ENCODE measurements at places on chromosomes 11 and 22.

DNA sequence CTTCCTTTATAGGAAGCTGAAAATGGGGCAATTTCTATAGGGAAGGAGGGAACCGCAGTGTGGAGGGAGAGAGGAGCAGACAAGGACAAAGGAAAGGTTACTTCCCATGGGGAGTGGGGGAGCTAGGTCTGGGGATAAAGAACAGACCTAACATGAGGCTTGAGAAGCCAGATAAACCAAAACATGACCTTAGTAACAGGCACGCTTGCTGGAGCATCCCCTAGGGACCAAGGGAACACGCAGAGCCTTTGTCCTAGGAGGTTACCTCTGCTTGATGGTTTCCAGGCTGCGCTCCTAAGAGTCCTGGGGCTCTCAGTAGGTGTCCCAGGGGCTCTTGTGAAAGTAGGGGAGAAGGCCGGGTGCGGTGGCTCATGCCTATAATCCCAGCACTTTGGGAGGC is 271.4 kb upstream of the NCAM1 start:
- DNase-seq = no peak

GRCh38 chr22:45290410-45290936 is 5.7 kb downstream of the UPK3A start:
- no peak for DNase-seq

DNA sequence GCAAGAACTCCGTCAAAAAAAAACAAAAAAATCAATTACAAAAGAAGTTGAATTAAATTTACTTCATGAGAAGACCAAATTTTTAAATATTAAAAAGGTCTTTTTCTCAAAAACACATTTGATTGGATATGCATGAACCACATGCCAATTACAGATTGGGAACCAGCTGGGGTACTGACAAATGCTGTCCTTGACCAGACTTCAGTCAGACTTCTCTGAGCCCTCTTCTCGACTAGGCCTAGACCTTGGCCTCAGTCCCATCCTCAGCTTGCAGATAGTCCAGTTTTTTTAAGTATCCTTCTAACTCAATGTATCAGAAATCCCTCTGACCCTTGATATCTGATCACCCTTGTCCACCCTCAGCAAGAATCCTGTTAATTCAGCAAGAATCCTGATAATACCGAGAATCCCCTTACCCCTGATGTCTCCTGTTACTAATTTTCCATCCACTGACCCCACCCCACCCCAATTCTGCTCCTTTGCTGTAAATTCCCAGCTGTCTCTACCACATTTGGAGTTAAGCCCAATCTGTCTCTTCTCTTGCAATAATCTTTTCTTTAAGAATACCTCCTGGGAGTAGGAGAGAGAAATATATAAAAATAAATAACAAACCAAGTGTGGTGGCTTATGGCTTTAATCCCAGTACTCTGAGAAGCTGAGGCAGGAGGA is 30.9 kb downstream of the OR4D9 start:
- DNase-seq = no peak

DNA sequence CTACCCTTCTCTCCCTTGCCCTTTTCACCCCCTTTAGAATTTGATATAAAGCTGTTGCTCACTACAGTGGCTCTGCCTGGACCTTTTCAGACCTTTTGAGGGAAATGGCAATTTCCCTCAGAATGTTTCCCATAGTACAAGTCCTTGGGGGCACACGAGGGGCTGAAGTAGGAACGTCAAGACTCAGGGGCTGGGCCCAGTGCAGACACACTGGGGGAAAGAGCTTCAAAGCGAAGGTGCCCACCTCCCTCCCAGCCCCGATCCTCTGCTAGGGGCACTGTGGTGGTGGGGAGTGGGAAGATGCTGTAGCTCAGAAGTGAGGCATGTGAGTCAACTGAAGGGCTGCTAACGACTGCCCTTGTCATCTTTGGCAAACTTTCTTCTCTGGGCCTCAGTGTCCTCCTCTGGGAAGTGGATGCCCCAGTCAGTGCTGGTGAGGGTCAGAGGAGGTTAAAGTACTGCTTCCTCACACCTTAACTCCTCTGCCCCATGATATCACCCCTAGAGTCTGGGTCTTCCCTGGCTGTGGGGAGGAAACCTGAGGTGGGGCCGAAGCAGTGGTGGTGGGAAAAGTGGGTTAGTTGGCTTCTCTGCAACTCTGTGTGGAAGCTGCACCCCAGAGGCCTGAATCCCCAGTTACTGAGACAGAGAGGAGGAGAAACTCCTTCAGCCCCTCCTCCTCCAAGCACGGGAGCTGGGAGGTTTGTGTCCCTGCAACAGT is 425.3 kb upstream of the B3GAT1 start:
- DNase-seq = no peak

GRCh38 chr11:68569357-68569756 is 108.8 kb downstream of the PPP6R3 start:
- no peak for DNase-seq

DNA sequence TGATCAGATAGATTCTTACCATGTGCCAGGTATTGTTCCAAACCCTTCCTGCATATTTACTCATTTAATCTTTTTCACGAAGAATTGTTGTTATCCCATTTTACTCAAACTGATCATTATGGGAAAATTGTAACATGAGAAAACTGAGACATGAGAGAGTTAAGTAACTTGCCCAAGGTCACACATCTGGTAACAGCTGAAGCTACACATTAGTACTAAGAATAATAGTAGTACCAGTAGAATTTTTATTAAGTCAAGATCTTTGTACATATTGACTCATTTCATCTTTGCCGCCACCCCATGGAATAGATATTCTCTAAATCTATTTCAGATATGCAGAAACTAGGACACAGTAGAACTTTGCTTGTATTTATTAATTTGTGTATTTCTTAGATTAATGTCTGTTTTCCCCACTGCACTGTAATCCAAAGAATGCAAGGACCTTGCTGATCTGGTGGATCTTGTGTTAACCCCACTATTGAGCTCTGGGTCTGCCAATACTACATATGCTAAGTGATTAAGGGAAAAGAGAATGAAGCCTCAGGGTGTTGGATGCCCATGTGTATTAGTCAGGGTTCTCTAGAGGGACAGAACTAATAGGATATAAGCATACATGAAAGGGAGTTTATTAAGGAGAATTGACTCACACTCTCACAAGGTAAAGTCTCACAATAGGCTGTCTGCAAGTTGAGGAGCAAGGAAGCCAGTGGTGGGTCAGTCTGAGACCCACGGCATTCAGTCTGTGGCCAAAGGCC is 72.8 kb downstream of the PARVA start:
- DNase-seq = no peak

- peak; percentile 49 for DNase-seq
Observed at GRCh38 chr22:31490496-31490925, 869 bp upstream of the EIF4ENIF1 start.

DNA sequence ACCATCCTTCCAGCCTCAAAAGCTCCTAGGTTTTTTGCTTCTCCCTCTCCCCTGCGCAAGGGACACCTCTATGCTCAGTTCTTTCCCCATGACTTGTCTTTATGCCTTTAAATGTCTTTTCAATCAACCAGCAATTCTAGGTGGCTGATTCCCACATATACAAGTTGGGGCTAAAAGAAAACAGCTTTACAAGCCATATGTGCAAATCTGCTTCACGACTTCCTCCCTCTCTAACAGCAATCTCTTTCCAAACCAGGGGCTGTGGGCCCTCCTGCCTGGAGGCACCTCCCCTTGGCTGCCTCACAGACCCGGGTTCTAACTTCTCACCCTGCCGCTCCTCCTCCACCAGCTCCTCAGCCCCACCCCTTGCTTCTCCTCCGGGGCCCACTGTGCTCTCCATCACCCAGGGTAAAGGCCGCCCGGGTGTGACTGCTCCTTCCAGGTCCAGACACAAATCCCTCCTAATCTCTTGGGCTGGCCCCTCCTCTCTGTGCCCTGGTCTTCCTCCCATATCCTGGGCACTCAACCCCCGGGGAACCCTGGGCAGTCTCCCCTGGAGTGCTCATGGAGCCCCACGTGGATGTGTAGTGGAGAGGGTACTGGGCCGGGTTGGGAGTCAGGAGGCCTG is 14.1 kb downstream of the TMPRSS13 start:
- DNase-seq = no peak

- DNase-seq = no peak
Observed at GRCh38 chr11:82814379-82814778, 80.7 kb upstream of the FAM181B start.

GRCh38 chr11:61445516-61445915 is 15.6 kb downstream of the SDHAF2 start:
- no peak for DNase-seq

DNA sequence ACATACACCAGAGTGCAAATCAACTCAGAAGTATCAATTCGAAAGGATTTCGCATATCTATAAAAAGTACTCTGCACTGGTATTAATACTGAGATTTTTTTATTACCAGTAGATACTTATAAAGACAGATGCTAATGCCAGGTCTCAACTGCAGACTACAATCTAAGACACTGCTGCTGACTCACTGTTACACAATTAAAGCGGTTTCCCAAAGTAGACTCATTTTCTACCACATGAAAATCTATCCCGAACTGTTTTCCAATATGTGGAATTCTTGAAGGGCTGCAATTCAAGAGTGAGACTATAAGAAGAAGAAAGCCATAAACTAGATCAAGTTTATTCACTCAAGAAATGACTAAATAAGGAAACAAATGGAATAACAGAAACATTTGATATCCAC is 57.2 kb upstream of the ARHGAP32 start:
- DNase-seq = no peak

GRCh38 chr11:69367211-69367964 is 73.4 kb downstream of the MYEOV start:
- no peak for DNase-seq

DNA sequence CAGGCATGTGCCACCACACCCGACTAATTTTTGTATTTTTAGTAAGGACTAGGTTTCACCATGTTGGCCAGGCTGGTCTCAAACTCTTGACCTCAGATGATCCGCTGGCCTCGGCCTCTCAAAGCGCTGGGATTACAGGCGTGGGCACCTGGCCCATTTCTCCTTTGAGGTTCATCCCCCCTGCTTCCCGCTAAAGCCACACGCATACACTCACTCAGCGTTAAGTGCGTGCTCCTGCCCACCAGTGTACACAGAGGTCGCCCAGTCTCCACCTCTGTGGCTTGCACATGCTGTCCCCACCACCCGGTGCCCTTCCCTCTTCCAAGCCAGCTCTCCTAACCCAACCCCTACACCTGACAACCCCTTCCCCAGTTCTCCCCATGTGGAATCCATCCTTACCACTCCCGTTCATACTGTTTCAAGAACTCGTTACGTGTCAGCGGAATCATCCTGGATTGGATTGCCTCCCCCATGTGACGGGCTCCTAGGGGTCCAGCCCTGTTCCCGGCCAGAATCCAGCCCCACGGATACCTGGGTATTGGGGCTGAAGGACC is 15.7 kb upstream of the CYTH4 start:
- no peak for DNase-seq

DNA sequence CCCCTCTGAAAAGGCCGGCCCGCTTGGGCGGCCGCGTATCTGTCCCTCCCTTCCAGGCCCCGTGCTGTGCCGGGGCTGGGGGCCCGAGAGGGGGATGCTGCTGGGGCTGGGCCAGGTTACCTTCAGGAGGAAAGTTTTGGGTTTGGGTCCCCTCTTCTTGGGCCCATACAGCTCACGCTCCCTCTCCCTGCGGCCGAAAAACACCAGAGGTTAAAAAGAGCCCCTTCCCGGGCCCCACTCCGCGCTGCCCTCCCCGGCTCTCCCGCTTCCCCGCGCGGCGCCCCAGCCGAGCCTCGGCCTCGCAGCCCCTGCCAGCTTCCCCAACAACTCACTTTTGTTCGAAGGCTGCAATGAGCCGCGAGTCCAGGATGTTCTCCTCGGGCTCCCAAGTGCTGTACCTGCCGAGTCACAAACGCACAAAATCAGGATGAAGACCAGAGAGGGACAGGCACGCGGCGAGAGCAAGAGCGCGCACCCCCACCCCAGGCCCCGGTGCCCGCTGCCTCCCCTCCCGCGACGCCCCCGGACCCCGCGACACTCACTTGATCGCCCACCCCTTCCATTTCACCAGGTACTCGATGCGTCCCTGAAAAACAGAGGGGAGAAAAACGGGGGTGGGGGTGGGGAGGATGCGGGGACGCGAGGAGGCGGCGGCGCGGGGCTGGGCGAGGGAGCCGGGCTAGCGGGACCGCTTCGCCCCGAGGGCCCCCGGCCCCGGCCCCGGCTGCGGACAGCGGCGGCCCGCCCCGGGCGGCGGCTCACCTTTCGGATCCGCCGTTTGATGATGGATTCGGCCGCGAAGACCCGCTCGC is 450 bp downstream of the CBX6 start:
- no peak for DNase-seq

GRCh38 chr11:19323502-19323901 is 82.8 kb upstream of the E2F8 start:
- no peak for DNase-seq

- no peak for DNase-seq
Observed at GRCh38 chr11:122799406-122800105, 38.7 kb upstream of the CRTAM start.

GRCh38 chr22:46730568-46731245 is 7.3 kb downstream of the CERK start:
- DNase-seq = no peak

DNA sequence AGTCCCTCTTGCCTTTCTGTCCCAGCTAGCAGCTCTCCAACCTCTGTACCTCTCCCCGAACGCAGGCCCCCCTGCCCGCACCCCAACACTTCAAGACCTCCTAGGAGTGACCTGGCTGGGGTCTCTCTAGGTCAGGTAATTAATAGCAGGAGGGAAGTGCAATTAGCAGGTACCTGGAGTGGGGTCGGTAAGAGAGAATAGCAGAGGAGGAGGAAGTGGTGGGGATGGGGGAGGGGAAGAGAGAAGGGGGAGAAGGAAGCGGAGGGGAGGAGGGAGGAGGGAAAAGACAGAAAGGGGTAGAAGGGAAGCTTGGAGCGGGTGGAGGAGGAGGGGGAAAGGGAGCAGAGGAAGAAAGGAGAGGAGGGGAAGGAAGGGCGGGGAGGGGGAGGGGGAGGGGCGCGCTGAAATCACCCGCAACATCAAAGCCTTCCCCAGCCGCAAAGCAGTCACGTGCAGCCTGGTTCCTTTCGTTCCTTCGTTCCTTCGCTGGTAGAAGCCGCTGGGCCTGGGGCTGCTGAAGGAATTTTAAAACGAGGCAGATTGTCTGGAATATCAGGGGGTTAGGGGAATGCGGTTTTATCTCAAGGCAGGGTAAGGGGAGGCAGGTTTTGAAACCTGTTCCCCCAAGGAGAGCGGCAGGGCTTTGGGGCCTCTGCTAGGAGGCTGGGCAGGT is 29.3 kb upstream of the TCF20 start:
- no peak for DNase-seq

- no peak for DNase-seq
Observed at GRCh38 chr22:18994701-18995326, 58.7 kb upstream of the PRODH start.

GRCh38 chr22:41913842-41914534 is 886 bp downstream of the SHISA8 start:
- DNase-seq = no peak

DNA sequence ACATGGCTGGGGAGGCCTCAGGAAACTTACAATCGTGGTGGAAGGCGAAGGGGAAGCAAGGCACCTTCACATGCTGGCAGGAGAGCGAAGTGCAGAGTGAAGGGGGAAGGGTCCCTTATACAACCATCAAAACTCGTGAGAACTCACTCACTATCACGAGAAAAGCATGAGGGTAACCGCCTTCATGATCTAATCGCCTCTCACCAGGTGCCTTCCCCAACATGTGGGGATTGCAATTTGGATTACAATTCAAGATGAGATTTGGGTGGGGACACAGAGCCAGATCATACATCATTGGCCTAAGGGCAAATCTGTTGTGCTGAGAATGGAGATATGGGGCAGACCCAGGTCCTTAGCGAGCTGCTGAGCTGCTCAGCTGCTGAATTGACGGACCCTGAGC is 13.1 kb downstream of the C1QTNF6 start:
- no peak for DNase-seq

GRCh38 chr11:122098261-122098980 is 17.6 kb downstream of the BLID start:
- no peak for DNase-seq
